Nucleus accumbens (tissue), 56 donors: ENCODE measurements at places on chromosomes 1 and 21.

DNA sequence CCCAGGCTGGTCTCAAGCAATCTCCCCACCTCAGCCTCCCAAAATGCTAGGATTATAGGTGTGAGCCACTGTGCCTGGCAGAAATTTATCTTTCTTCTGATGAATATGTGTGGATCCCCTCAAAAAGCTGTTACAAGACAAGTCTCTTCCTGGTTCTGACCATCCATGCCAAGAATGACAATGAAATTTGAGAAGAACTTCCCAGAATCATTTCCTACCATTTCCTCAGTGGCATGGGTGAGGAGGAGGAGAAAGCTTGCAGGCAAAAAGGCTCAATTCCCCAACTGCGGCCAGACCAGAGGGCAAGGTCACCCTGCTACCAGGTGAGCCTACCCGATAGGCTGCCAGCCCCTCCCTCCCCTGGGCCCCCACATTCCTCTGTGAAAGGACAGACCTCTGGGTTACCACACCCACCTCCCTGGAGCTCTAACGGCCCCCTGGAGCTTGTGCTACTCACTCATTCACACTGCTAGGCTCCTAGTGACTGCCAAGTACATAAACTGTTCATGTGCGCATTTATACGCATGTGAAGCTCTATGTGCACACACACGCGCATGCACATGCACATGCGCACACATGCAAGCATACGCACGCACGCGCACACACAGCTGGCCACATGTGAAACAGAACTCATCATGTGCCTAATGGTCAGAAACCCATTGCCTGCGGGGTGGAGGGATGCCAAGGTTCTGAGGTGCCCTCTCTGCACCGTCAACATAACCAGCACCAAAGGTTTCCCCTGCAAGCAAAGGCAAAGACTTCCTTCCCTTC is 17.0 kb downstream of the MRAP start:
- no peak for DNase-seq

GRCh38 chr1:212531796-212532195 is 76.8 kb upstream of the ATF3 start:
- DNase-seq = no peak

- DNase-seq = no peak
These were observed 152.9 kb upstream of the DAB1 start for GRCh38 chr1:57576756-57577155.

- no peak for DNase-seq
These were observed 59.1 kb downstream of the DISP3 start for GRCh38 chr1:11537854-11538591.

DNA sequence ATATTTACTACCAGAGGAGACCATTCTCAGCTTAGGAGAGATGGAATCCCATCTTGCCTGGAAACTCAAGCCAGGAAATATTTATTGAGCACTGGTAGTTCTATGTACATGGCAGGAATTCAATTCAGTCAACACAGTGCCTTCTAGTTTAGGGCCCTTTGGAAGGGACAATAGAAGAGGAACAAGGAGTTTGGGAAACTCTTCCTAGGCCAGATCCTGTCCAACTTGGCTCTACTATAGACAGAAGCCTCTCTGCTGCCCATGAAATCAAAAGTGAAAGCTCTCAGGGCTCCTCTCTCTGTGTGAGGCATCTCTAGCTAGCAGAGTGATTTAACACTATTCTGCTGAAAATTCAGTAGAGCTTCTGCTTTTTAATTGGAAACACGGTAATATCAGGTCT is 244.6 kb upstream of the MAP1LC3C start:
- DNase-seq = no peak

GRCh38 chr1:38558500-38559445 is 300.8 kb downstream of the RRAGC start:
- DNase-seq = no peak

GRCh38 chr21:15222707-15223106 is 157.9 kb upstream of the NRIP1 start:
- no peak for DNase-seq

- DNase-seq = no peak
These were observed 204.8 kb downstream of the SMYD3 start for GRCh38 chr1:246302251-246302625.

GRCh38 chr21:17976139-17976538 is 157.0 kb upstream of the C21orf91 start:
- no peak for DNase-seq

DNA sequence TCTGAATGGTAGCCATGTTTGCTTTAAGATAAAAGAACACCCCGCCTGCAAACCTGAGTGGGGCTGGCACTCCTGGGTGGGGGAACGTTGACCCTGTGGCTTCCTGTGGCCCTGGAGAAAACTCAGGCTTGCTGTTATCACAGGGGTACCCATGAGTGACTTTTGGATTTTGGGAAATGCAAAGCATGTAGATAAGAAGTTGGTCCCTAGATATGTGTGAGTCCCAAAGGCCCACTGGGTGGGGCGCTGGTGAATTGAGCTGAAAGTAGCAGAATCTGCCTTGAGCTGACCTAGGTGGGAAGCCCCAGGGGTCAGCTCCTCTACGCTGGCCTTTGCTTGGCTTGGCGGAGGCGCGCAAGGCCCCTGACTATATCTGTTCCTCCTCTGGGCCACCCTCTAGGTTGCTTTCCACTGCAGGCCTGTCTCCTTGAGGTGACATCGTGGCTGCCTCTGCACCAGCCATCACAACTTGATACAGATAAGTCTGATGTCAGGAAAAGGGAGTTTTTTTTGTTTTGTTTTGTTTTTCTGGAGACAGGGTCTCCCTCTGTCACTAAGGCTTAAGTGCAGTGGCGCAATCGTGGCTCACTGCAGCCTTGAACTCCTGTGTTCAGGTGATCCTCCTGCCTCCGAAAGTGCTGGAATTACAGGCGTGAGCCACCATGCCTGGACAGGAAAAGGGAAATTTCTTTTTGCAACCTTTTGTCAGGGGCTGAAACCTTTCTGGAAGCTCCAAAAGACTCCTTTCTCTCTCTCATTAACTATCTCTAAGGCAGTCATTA is 72.2 kb downstream of the AGPAT3 start:
- no peak for DNase-seq

DNA sequence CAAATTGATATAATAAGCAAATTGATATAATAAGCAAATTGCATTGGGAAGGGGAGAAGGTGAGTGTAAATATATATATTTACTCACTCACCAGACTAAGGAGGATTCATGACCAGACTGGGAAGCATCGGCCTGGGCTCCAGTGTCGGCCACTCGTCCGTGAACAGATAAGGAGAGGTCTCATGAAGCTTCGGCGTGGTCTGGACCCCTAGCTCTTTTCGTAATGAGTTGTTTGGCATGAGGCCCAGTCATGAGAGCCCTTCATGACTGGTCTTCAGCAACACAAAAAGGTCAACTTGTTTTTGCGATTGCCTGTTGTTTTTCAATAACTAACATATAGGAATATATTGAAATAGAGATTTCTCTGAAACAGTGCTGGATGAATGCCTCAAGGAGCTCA is 222.9 kb upstream of the KCNK2 start:
- DNase-seq = no peak

GRCh38 chr1:2921970-2922686 is 99.1 kb upstream of the ACTRT2 start:
- no peak for DNase-seq

GRCh38 chr1:183080406-183080805 is 57.2 kb downstream of the LAMC1 start:
- no peak for DNase-seq

DNA sequence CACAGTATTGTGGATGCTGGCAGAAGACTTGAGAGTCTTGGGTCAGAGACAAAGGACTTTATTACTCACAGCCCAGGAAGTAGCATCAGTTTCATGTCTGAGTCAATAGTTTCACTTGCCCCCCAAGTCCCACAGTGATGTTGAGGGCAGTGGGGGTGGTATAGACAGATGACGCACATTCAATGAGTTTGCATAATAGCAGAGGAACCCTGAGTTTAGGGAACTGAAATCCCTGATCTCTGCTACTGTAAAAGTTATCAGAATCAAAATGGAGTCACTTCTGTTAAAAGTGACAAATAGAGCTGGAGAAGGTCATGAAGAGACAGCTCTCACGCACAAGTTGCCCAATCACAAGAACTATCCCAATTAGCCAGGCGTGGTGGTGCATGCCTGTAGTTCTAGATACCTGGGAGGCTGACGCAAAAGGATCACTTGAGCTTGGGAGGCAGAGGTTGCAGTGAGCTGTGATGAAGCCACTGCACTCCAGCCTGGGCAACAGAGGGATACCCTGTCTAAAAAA is 11.5 kb upstream of the HCRTR1 start:
- no peak for DNase-seq

DNA sequence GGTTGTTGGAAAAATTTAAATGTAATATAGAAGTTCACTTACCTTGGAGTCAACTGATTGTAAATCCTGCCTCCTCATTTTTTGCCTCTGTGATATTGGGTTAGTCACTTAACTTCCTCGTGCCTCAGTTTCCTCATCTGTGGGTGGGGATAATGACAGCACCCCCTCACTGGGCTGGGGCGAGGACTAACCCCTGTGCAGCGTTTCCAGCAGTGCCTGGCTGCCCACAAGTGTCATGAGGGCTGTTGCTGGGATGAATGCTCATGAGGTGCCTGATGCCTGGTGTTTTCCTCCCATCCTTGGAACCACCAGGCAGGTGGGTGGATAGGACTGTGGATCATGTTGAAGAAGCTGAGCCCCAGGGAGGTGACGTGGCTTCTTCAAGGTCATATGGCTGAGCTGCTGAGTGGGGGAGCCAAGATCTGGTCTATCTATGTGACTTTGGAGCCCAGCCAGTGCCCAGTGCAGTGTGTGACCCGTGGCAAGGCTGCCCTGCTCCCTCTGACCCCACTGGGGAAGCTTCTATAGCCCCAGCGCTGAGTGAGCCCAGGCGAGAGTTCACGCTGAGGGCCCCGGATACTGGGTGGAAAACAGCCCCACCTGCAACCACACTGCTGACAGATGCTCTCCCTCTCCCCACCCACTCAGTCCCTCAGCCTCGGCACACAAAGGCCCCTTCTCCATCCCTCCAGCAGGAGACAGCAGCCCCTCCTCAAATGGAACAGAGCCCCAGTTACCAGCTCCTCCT is 446.0 kb downstream of the PTPRU start:
- DNase-seq = no peak

- DNase-seq = no peak
These were observed 10.0 kb upstream of the C8A start for GRCh38 chr1:56844545-56845136.

DNA sequence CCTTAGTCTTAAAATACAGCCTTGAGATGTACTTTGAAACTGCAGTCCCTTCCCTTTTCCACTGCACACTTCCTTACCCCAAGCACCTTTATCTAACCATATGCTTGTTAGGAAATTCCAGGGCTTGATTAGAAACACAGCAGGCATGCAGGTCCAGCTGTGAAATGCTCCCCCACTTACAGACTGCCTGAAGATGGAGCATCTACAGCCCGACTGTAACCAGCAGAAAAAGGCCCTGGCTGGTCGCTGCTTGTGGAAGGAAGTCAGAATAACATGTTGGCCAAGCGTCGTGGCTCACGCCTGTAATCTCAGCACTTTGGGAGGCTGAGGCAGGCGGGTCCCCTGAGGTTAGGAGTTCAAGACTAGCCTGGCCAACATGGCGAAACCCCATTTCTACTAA is 37.2 kb downstream of the VN1R5 start:
- DNase-seq = no peak

DNA sequence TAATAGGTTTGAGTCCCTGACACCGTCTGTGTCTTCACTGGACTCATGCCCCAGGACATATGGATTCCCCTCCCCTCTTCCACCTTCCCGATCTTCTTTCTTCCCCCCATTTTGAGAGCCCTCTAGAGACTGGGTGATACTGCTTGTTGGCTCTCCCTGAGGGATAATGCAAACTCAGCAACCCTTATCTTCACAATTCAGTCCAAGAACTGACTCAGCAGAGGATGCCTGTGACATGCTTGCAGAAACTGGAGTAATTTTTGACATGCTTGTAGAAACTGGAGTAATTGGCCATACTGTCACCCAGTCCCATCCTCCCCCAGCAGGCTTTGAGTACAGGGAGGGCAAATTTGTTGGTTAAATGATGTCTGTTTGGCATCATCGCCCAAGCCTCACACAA is 127.6 kb upstream of the CTTNBP2NL start:
- DNase-seq = no peak

- no peak for DNase-seq
These were observed 18.4 kb downstream of the PIGK start for GRCh38 chr1:77200806-77201205.

DNA sequence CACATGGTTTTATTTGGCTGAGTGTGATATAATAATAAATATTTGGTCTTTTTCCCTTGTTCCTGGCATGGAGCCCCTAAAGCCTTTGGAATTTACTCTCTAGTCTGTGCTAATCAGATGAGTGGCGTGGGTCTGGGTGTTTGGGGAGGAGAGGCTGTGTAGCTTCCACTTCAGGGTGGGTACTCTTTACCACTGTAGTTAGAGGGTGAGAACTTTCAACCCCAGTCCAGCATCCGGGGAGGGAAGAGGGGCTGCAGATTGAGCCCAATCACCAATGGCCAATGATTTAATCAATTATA is 20.0 kb downstream of the USP25 start:
- DNase-seq = no peak

DNA sequence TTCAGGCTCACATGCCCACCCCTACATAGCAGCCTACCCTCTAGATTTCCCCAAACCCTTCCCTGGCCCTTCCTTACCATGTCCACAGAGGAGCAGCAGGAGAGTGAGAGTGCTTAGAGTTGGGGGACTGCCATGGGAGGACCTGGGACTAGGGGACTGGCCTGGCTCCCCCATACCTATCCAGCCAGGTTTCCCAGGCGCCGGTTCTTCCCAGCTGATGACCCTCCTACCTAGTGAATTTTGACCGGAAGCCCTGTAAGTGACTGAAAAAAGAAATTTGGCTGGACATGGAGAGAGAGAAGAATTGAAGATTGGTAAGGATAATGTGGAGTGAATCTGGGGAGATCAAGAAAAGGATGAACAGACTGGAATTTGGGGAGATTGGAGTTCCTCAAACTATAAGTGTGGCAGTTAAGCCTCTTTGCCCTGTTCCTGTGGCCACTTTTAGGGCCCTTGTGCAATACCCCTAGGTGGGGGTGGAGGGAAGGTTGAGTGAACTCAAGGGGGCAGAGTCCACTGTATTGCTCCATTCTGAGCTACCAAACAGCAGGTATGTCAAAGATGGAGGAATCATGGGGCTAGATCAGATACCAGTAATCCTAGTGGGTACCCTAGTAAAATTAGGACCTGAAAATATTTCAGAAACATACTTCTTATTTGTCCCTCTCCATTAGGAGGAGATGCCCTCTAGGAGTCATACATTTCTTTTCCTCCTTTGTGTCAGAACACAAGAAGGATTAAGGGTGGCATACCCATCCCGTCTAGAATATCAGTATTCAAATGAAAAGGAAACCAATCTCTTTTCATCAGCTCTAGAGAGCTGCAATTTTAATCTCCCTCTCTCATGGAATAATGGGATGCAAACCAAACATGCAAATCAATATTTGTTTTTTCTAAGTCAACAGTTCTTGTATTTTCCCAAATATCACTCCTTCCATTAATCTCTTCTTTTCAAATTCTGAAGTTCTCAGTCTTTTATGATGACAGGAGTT is 1.2 kb downstream of the HJV start:
- DNase-seq = no peak

- DNase-seq = no peak
These were observed 131.8 kb downstream of the ACBD6 start for GRCh38 chr1:180370597-180370996.
